ENCODE measurements at places on chromosomes 7 and 10.
A peak's percentile ranks its signal among the peaks of the same experiment; 100 is the strongest.

- DNase-seq: no peak
Measured at GRCh38 chr10:114957122-114957521, 19.1 kb downstream of the TRUB1 start.

GRCh38 chr7:37446371-37446770 is 2.3 kb downstream of the ELMO1 start:
- DNase-seq: no peak

GRCh38 chr7:140235114-140235513 is 58.3 kb upstream of the KDM7A start:
- no peak for DNase-seq

GRCh38 chr10:117684672-117685211 is 142.2 kb downstream of the EMX2 start:
- DNase-seq: peak; percentile 77

DNA sequence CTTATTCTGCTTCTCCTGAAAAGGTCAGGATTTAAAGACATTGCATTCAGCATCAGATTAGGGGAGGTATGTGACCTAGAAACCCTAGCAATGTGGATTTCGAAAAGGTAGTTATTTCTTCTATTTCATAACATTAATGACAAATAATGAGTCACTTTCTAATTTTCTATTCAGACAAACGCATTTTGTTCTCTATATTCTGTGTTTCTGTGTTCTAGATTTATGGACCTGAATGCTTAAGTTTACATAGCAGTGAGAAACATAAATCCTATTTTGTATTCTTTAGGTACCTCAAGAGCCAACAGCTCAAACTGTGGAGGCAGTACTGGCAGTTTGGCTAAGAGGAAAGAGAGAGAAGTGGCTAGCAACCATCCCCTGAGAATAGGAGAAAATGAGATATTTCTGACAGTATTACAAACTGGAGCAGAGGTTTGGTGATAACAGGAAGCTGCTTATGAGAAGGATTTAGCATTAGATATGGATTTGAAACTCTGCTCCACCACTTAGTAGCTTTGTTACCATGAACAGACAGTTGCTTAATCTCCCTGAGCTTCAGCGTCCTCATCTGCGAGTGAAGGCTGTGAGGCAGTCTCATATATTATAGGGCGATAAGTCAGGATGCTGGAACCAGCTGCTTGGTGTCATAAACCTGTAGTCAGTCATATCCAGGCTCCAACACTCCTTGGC is 28.2 kb downstream of the CDK14 start:
- DNase-seq: no peak

- DNase-seq: no peak
Measured at GRCh38 chr10:123786306-123786705, 105.3 kb downstream of the CPXM2 start.

GRCh38 chr10:21449288-21449966 is 76.1 kb downstream of the SKIDA1 start:
- no peak for DNase-seq

GRCh38 chr7:148434181-148434757 is 156.3 kb upstream of the C7orf33 start:
- no peak for DNase-seq

DNA sequence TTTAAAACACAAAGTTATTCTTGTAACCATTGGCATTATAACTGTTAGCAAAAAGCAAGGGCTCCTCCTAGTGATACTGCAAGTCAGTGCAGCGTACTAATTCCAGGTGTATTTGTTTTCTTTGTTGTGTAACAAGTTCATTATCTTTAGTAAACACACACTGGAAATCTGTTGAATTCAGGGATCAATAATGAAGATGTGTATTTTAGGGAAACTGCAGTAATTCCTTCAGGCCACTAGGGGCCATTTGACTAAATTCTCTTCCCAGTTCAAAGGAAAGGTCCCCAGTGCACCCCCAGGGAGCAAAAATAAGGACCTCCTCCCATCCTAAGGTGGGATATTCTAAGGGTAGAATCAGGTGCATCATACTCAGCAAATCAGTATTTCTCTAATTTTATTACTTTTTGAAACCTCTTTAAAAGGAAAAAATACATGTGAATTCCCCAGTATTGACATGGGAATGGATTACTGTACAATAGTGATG is 158.6 kb upstream of the LYZL1 start:
- no peak for DNase-seq

- DNase-seq: no peak
Measured at GRCh38 chr10:2165771-2166460, 428.6 kb upstream of the ADARB2 start.

DNA sequence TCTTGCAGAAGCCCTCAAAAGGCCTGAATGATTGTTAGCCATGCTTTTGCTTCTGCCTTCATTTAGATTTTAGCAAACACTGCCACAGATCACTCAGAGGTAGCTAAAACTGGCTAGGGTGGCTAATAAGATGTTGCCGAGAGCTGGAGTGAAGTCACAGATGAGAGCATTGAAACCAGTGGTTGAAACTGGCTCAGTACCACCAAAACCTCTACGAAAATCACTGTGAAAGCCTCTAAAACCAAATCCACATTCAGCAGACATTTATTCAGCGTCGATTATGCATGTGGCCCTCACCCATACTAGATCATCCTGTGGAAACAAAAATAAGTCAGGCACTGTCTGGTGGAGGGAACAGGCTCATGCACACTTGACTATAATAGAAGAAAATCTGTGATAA is 50.8 kb downstream of the PIK3CG start:
- no peak for DNase-seq

- DNase-seq: no peak
Measured at GRCh38 chr10:308572-309085, 173.4 kb downstream of the ZMYND11 start.

- DNase-seq: no peak
Measured at GRCh38 chr10:57664815-57665214, 602.9 kb downstream of the IPMK start.

DNA sequence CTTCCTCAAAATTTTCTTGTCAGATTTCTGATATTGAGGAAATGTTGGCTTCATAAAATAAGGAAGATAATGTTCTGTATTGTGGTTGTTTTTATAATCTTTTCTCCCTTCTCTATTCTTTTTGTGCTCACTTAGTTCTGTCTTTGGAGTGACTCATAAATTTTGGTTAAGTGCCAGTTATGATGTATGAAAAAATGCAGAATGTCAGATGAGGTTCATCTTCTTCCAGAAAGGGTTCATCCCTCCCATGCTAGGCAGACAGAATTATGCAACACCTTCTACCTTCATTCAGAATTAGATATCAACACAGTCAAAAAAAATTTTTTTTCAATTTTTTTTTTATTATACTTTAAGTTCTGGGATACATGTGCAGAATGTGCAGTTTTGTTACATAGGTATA is 36.6 kb upstream of the CYP2C19 start:
- DNase-seq: no peak

DNA sequence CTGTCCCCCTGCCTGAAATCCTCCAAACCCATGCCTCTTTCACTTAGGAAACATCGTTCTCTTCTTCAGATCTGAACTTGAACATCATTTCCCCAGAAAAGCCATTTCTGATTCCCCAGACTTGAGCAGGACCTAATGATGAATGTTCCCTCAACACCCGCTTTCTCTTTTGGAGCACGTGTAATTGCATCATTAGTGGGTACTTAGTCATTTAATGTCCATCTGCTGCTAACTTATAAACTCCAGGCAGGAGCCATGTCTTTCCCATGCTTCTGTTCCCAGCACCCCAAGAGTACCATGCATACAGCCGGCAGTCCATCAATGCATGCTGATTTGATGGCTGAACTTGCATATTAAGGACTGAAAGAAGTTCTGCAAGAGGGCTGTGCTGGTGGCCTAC is 36.5 kb upstream of the ECHDC3 start:
- DNase-seq: no peak

- DNase-seq: peak; percentile 53
Measured at GRCh38 chr10:100009283-100009792, 409 bp downstream of the DNMBP start.

- no peak for DNase-seq
Measured at GRCh38 chr7:4156190-4156589, 525.9 kb upstream of the FOXK1 start.

GRCh38 chr7:919924-920341 is 34.5 kb downstream of the ADAP1 start:
- peak; percentile 15 for DNase-seq

- DNase-seq: no peak
Measured at GRCh38 chr10:101287997-101288635, 58.9 kb upstream of the LBX1 start.

DNA sequence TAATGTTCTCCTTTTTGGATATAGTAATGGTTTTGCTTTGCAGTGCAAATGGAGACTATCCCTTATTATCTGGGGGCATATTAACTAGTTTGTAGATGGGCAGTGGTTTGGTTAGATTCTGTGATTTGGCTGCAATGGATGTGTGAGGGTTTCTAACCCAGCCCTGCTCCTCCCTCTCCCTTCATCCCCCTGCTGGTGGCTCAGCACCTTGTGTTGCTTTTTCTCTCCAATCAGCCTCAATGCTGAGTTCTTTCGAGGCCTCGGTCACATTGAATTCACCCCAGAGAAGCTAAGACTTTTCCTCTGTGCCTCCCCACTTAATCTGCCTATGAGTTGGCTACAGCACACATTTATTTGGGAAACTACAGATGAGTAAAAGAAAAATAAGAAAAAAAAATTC is 120.0 kb downstream of the MALRD1 start:
- DNase-seq: no peak

DNA sequence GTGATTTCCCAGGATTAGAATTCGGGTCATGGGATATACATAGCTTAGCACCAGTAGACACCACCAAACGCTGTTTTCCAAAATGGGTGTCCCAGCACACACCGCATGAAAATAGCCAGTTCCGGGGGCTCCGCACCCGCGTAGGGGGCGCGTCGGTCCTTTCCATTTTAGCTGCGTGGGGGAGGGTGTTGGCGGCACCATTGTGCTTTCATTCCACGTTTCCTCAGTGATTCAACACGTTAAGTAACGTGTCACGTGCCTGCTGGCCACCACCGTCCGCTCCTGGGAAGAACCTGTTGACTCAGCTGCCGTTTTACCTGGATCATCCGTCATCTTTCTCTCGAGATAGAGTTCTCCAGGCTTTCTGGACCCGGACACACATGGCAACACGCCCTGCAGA is 25.6 kb upstream of the ADGRA1 start:
- no peak for DNase-seq

DNA sequence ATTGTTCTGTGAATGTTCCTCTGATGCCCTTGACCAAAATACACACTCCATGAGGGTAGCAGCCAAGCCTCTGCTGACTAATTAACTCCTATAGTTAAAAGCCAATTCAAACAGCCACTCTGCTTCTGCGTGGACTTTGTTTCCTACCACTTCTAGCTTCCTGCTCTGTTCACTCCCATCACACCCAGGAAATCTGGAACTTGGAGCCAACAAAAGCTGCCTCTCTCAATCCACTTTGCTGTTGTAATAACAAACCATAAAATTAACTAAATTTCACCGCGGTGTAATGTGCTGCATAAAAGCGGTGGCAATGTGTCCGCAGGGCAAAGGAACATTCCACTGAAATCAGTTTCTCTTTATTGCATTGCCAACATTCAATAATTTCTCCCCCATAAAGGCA is 239.5 kb downstream of the PLXNA4 start:
- DNase-seq: no peak

GRCh38 chr10:51607463-51607835 is 91.9 kb downstream of the CSTF2T start:
- DNase-seq: no peak

GRCh38 chr10:73810358-73810734 is 1.1 kb downstream of the NDST2 start:
- no peak for DNase-seq

GRCh38 chr7:15571301-15571878 is 9.6 kb upstream of the AGMO start:
- no peak for DNase-seq

DNA sequence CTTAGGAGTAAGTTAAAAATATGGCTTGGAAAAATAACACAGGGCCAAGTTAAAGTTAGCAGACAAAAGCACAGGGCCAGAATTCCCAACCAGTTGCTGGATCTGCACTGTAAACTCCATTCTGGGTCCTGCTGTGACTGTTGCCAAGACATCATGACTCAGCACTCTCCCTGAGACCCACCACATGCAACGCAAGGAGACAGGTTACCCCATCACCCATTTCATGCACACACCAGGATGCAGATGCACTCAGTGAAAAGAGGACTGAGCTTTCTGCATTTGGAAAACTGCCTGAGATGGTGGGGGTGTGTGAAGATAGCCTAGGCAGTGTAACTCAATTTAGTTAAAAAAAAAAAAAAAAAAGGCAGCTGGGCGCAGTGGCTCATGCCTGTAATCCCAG is 97.6 kb upstream of the ZNF438 start:
- DNase-seq: peak; percentile 82

- no peak for DNase-seq
Measured at GRCh38 chr7:127782075-127782474, 130.1 kb downstream of the SND1 start.

DNA sequence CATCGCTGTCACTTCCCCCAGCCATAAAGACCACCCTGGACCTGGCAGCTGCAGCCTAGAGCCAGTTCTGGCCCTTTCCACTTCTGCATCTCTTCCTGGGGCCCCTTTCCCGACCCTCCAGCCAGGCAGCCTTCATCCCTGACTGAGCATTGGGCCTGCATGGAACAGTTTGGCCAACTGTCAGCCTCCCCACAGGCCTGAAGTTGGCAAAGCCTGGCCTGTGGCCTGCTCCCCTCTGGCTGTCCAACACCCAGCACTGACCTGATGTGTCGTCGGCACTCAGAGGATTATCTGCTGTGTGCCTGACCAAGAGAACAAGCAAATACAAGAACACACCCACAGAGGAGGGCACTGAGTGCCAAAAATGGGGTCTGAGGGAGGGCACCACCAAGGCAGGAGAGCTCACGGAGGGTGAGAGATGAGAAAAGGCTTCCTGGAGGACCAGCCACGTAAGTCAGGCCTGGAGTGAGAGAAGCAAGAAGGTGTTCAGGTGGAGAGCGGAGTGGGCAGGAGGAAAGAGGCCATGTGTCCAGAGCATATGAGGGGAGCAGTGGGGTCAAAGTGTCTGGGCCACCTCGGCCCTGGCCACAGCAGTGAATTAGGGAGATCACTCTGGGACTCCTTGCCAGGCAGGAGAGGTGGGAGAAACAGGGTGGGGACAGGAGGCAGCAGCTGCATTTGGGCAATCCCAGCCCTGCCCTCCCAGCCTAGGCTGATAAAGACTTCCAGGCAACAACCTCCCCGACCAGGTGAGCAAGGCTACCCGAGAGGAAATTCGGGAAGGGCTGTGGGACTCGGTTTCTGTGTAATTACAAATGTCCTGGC is 4.5 kb downstream of the GPRIN2 start:
- DNase-seq: no peak

DNA sequence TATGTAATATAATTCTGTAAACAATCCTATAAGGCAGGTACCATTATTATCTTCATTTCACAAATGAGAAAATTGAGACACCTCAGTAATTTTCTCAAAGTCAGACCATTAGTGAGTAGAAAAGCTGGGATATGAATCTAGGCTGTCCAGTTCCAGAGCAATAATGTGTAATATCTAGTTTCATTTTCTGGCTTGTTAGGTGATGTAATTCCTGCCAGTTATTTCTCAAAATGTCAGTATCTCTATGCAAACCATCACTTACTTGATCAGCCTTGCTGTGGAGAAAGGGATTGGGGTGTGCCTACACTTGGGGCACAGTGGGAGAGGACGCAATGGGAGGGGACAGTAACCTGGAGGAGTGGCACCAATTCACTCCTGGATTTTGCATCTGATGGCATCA is 157.5 kb downstream of the LYZL1 start:
- no peak for DNase-seq

GRCh38 chr10:122199070-122199469 is 72.0 kb upstream of the BTBD16 start:
- DNase-seq: no peak

- DNase-seq: no peak
Measured at GRCh38 chr7:142379201-142379885, 121.5 kb upstream of the PRSS58 start.
